Left renal cortex interstitium (tissue), 4 donors: ENCODE measurements at places on chromosomes 16 and 17.

- no peak for DNase-seq
Measured at GRCh38 chr17:45946841-45947256, 52.2 kb upstream of the STH start.

DNA sequence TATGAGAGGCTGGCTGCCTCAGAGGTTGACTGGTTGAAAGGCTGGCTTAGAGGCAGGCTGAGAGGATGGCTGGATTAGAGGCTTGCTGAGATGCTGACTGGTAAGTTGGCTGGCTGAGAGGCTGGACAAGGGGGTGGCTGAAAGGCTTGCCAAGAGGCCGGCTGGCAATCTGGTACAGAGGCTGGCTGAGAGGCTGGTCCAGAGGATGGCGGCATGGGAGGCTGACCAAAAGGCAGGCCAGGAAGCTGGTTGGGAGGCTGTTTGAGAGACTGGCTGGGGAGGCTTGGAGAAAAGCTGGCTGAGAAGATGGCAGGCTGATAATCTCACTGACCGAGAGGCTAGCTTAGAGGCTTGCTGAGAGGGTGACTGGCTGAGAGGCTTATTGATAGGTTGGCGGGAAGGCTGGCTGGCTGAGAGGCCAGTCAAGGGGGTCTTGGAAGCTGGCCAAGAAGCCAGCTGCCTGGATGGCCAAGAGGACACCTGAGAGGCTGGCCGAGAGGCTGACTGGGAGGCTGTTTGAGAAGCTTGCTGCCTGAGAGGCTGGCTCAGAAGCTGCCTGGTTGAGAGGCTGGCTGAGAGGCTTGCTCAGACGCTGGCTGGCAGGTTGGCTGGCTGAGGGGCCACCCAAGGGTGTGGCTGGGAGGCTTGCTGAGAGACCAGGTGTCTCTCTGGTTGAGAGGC is 34.2 kb upstream of the ACSM2B start:
- no peak for DNase-seq

DNA sequence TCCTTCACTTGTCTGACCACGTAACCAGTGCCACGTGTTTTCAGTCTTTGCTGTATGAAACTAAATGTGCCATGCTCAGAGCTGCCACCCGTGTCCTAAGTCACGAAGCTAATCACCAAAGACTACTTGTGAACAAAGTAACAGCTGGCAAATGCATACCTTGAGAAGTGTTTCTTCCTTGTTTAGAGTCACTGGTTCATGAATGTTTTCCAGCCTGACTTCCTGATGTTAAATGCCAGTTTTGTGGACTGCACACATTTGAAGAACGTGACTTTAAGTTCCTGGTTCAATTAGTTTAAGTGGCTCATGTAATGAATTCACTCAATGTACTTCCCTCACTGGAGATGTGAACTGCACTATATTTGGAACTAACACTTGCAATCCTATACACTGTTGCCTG is 19.9 kb upstream of the KPNB1 start:
- DNase-seq = no peak

DNA sequence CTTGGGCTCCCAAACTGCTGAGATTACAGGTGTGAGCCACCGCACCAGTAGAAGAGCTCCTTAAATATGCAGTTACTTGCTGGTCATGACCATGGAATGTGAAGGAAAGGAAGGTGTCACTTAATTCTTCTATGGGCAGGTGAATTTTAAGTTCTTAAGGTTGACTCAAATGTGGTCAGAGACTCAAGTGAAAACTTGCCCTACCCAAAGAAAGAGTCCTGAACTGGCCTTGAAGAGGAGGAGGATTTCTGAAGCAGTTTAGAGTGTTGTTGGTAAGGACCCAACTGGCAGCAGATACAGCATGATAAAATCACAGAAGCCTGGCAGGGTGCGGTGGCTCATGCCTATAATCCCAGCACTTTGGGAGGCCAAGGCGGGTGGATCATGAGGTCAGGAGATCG is 29.4 kb downstream of the CHD9 start:
- no peak for DNase-seq

- DNase-seq = no peak
Measured at GRCh38 chr17:19497624-19498023, 36.0 kb upstream of the SLC47A1 start.

DNA sequence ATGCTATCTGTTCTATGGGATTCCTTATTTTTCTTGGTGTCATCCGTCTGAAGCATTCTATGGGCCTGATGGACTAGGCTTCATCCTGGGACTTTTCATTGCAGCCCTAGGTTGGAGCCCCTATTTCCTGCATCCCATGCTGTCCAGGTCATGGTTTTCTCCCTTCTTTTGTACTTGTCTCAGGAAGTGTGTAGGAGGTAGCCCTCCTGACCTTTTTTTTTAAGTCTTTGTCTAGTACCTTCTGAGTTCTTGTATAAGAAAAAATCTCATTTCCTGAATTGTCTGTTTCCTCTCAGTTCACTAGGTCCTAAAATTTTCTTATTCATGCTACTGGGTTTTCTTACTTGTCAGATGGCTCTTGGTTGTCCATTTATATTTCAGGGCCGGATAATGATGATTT is 6.0 kb downstream of the NDEL1 start:
- no peak for DNase-seq

- no peak for DNase-seq
Measured at GRCh38 chr17:74767111-74767516, 9.0 kb downstream of the NAT9 start.

GRCh38 chr17:52410781-52411180 is 252.3 kb upstream of the CA10 start:
- DNase-seq = no peak

- no peak for DNase-seq
Measured at GRCh38 chr16:73027685-73028111, 20.2 kb downstream of the ZFHX3 start.

- no peak for DNase-seq
Measured at GRCh38 chr17:82113941-82114340, 15.9 kb upstream of the FASN start.

GRCh38 chr16:69771651-69771967 is 9.5 kb downstream of the WWP2 start:
- DNase-seq = no peak

DNA sequence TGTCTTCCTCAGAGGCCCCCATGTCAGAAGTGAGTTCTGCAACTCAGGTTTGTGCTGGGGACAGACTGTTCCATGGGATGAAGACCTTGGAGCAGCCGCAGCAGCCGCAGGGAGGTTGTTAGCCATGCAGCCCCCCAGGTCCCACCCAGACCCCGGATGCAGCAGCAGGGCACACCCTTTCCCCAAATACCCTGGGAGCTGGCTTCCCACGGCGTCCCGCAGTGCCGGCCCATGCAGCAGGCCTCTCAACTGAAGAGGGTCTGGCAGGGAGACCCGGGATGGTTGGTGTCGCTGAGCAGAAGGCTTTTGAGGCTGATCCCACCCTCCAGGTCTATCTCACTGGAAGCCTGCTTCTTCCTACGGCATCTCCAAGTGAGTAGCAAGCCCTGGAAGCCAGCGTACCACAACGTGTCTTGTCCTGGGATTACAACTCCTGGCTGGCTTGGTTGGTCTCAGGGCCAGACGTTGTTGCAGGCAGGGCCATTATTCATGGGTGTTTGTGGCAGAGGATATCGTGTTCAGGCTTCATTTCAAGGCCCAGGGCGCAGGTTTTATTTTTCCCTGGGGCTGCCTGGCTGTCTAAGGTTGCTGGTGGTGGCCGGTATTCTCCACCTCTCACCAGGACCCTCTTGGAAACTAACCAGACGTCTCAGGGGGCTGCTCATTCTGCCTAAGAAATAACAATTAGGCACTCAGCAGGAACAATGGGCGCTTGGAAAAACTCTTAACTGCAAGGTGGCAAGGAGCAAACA is 223.2 kb downstream of the C16orf95 start:
- no peak for DNase-seq

GRCh38 chr17:50349243-50349600 is 3.3 kb downstream of the XYLT2 start:
- DNase-seq = no peak

- DNase-seq = no peak
Measured at GRCh38 chr17:63435681-63436522, 10.2 kb downstream of the CYB561 start.

- no peak for DNase-seq
Measured at GRCh38 chr17:40031706-40032105, 16.5 kb downstream of the CSF3 start.

DNA sequence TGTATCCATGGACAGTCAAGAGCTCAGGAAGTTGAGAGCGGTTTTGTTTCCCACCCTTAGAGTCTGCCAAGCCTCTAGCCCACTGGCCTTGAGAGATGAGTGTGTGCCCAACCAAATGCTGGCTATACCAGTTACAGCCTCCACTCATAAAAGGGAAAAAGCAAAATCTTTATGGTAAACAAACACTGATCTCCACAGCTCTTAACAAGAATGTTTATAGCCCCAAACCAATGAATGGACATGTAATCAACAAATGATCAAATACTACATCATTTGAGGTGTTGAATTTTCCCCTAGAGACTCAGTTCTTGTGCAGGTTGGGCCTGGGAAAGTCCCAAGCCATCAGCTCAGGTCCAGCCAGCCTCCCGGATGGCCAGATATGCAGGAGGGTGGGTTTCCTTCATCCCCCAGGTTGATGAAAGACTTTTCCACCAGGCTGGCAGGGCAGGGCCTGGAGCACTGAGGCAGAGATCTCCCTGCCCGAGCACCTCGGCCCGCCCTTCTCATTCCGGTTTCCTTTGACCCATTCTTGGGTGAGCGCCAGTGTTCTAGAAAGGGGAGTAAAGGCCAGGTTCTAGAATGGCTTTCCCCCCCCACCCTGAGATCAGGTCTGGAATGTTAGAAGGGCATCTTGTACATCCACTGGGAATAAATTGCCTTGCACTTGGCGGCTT is 3.9 kb upstream of the EFTUD2 start:
- DNase-seq = no peak

DNA sequence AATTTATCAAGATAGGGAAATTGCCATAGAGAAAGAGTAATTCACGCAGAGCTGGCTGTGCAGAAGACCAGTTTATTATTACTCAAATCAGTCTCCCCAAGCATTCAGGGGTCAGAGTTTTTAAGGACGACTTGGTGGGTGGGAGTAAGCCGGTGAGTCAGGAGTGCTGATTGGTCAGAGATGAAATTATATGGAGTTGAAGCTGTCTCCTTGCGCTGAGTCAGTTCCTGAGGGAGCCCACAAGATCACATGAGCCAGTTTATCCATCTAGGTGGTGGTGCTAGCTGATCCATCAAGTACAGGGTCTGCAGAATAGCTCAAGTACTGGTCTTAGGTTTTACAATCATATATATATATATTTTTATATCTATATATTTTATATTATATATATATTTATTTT is 6.0 kb upstream of the AQP8 start:
- no peak for DNase-seq

- no peak for DNase-seq
Measured at GRCh38 chr16:57620335-57621231, 7.8 kb upstream of the ADGRG1 start.

DNA sequence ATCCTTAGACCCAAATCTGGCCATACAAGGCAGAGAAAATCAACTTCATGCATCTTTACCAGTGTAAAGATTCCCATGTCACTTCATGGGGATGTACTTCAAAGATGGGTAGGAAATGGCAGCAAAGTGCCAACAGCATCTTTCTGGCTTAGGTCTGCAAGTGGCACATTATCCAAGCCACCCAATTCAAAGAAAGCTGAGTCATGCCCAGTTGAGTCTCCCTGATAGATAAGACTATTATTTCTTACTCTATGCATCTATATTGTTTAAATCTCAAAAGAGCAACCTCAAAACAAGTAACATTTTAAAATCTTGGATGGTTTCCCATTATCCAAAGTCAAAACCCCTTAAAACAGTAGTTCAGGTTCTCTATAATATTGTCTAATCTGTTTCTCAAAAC is 61.2 kb upstream of the HSBP1 start:
- no peak for DNase-seq

DNA sequence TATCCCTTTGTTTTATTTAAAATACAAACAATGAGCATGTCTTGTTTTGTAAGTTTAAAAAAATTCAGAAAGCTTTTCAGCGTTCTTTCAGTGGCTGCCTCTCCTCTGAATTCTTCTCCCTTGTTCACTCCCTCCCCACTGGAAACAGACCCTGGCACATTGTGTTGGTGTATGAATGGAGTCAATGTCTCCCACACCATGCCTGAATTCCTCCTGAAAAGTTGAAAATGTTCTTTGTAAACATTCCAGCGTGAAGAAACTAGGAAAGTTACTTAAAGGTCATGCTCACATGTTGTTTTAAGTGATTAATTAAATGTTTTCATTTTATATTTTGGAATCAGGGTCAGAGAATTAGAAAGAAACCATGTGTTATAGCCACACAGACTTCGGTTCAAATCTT is 136.9 kb upstream of the DYNLRB2 start:
- DNase-seq = no peak

GRCh38 chr17:80422276-80422675 is 7.3 kb downstream of the ENDOV start:
- DNase-seq = no peak

DNA sequence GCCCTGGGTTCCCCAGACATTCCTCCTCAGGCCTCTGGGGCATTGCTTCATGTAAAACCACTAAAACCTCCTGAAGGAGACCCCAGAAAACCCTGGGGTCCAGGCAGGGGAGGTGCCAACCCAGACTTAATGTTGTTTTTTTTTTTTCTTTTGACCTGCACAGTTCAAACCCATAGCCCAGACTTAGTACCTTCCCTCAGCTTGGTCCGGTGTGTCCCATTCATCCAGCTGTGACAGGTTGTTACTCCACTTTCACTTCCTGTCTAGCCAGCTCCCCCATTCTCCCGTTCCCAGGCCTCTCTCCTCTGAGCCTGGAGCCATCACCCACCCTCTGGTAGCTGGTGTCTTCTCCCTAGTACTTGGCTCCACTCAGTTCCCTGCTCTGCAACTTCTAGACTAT is 4.8 kb downstream of the CDR2L start:
- DNase-seq = no peak

DNA sequence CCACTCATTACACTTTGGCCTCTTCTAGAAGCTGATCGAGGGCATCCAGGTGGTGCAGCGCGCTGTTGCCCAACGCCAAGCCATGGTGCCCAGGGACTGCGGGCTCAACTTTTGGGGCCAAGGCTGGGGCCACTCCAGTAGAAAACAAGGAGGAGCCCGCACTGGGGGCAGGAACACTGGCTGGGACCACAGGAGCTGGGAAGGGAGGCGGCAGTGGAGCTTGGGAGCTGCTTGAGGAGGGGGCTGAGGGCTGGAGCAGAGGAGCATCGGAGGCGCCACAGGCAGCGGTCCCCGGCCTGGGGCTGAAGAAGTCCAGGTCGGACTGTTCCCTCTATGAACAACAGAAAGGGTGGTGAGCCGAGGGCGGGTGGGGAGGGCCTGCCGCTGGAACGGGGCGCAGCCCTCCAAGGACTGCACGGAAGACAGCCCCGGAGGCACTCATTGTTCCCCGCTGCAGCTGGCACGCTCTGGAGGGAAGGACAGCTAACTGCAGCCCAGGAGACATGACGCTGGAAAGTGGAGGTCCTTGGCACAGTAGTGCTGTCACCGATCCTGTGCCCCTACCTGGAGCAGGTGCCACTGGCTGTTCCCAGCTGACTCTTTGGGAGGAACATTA is 21.5 kb downstream of the GGA3 start:
- DNase-seq = no peak

GRCh38 chr16:66933776-66934137 is 445 bp downstream of the CIAO2B start:
- DNase-seq = no peak

- no peak for DNase-seq
Measured at GRCh38 chr16:48129926-48130325, 25.9 kb downstream of the ABCC12 start.
